K562 (cell line): ENCODE measurements at places on chromosomes 3 and 15. TPM values are rescaled to one million over a fixed set of nuclear protein-coding genes. Genes with fewer than 3 reads are reported as not detected.

GP5 gene
- total RNA-seq = 0.09 TPM in 1 of 2 replicates, not detected in the other

DNA sequence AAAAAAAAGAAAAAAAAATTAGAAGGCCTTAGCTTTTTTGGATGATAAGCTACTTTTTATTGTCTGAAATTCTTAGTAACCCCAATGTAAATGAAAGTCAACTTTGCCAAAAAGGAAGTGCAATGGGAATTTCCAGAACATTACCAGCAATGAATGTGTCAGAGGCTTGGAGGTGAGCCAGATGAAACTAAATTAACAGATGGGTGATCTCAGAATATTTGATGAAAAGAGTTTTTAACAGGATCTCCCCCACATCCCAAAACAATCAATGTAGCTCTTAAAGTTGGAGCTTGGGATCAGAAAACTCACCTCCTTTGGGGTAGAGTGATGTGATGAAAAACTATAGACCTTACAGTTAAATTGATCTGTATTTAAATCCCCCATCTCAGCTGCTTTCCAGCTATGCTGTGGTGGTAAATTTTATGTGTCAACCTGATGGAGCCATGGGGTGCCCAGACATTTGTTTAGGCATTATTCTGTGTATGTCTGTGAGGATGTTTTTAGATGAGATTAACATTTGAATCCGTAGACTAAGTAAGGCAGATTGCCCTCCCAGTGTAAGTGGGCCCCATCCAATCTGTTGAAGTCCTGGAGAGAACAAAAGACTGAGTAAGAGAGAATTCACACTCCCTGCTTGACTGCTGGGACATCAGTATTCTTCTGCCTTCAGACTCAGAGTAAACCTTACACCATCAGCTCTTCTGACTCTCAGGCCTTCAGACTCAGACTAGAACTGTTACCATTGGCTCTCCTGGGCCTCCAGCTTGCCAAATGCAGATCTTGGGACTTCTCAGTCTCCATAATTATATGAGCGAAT lies 84.3 kb upstream of the TNFSF10 start:
- DNase-seq = no peak

GRCh38 chr15:85690561-85691231 lies 104.0 kb downstream of the KLHL25 start:
- DNase-seq = no peak

GRCh38 chr15:50256188-50257041 lies 9.1 kb downstream of the HDC start:
- DNase-seq = no peak

DNA sequence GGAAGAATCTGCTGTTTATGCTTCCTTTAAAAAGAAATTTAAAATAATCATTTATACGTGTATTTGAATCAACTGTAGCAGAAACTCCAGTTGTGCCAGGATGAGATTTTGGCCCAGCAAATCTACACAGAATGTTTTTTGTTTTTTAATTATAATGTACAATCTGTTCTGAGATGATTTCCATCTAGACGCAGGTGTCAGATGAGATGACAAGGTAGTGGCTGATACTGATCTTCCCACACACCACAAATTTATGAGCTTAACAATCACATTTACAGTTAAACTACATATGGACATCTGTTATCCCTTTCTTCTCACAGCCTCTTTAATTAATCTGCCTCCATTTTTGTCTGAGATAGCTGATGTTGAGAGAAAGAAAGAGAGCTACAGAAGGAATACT lies 23.6 kb downstream of the DCLK3 start:
- DNase-seq = no peak

- DNase-seq = no peak
These were observed 519.3 kb upstream of the ARPP21 start for GRCh38 chr3:35120026-35120425.

GRCh38 chr15:34124651-34125050 lies 22.8 kb downstream of the PGBD4 start:
- DNase-seq = no peak

DNA sequence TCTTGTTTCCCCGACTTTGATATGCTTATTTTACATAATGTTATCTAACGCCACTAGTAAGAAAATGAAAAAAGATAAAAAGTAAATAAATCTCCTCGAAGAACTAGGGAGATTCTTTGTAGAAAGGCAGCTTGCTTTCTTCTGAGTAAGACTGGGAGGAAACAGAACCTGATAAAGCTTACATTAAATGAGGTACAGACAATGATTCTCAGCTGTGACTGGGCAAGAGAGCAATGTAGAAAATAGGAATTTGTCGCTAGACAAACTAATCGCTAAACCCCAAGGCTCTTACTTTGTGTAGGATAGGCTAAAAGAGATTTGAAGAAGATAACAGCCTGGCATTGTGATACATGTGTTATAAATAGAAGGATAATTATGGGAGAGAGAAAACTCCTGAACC lies 919.0 kb upstream of the ALCAM start:
- DNase-seq = no peak

- DNase-seq = no peak
These were observed 352.9 kb downstream of the PTPRG start for GRCh38 chr3:61914276-61914675.

- DNase-seq = no peak
These were observed 289.3 kb upstream of the RORA start for GRCh38 chr15:61518191-61518950.

TM6SF1 gene
- 2.7 and 4.1 TPM in 2 replicates for total RNA-seq

GRCh38 chr3:111326144-111326995 lies 215.6 kb upstream of the CD96 start:
- DNase-seq = no peak

UBAP1L gene
- 0.71 and 1.0 TPM in 2 replicates for total RNA-seq

DNA sequence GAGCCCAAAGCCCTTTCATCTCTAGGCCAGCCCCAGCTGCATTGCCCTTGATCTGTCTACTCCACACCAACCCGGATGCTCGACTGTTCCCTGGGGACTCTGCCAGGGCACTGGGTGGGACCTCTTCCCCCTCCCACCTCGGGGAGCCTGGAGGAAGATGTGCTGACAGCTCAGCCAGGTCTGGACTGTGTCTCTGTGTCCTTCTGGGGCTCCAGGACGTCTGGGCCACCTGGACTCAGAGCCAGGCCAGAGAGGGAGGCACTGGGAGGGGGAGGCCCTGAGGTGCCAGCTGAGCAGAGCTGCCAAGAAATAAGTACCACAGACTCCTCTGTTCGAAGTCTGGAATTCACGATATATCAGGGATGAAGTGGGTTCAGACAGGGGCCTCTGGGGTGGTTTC lies 5.8 kb upstream of the HCN4 start:
- no peak for DNase-seq

GRCh38 chr15:64695561-64695992 lies 79.8 kb downstream of the RBPMS2 start:
- DNase-seq = peak; percentile 75

DNA sequence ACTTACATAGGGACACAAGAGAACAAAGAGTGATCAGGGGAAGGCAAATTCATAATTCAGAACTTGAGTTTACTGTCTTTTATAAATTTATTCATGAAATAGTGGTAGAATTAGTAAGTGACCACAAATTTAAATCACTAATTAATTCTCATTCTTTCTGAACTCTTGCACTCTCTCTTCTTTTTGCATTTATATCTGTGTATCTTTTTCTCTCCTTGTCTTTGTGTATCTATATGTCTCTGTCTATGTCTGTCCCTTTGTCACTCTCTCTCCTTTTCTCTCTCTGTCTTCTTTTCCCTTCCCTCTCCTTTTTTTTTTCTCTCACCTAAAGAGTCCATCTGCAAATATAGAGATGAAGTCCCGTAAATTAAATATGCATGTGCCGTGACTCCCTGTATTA lies 31.5 kb downstream of the RBMS3 start:
- no peak for DNase-seq

- DNase-seq = no peak
These were observed 2.0 kb downstream of the GP5 start for GRCh38 chr3:194396859-194397756.

ANAPC13 gene
- total RNA-seq = 49.2 and 53.0 TPM in 2 replicates

- no peak for DNase-seq
These were observed 1081.1 kb upstream of the EPHA6 start for GRCh38 chr3:95733336-95733735.

GRCh38 chr15:35479423-35479822 lies 66.5 kb downstream of the DPH6 start:
- no peak for DNase-seq

GRCh38 chr3:99960941-99961340 lies 143.3 kb downstream of the CMSS1 start:
- DNase-seq = no peak

LRRC31 gene
- not detected in 2 replicates for total RNA-seq

DNA sequence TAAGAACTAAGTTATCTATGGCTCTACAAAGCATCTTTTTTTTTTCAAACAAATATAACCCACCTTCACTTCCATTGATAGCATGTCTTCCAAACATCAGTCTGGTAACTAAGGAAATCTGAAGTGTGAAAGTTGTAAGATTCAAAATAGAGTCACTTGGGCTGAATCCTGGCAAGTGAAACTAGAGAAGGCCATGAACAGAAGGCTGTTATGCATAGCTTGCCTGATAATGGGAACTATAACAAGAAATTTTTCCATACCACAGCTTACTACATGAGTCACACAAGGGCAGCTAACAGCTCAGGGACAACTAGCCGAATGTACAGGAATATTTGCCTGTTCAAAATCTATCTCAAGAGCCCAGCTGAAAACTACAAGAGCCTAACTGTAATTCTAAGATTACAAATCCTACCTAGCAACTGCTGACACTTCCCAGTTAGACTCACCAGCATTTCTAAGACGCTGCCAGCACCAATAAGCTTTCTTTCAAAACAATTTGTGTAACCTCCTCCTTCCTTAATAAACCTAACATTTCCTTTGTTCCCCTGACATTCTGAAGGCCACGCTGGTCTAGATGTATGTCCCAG lies 1066.5 kb downstream of the PLOD2 start:
- no peak for DNase-seq

CYP8B1 gene
- total RNA-seq = 0.04 and 0.13 TPM in 2 replicates

GRCh38 chr3:128537091-128537703 lies 44.2 kb upstream of the GATA2 start:
- no peak for DNase-seq

DNA sequence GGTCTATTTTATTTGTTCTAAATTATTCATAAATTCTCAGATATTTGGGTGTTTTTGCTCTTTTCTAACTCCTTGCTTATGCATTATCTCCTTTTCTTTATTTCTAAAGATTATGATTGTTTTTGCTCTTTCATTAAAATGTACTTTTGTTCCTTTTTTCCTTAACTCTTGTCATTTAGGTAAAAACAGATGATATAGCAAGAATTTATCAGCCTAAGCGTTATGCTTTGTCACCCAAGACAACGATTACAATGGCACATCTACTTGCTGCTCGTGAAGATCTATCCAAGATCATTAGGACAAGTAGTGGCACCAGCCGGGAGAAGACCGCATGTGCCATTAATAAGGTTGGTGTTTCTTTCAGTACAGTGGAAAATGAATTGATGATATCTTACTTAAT lies 27.2 kb downstream of the FAM98B start:
- DNase-seq = no peak

GRCh38 chr3:115464036-115464435 lies 159.3 kb upstream of the GAP43 start:
- DNase-seq = no peak

DNA sequence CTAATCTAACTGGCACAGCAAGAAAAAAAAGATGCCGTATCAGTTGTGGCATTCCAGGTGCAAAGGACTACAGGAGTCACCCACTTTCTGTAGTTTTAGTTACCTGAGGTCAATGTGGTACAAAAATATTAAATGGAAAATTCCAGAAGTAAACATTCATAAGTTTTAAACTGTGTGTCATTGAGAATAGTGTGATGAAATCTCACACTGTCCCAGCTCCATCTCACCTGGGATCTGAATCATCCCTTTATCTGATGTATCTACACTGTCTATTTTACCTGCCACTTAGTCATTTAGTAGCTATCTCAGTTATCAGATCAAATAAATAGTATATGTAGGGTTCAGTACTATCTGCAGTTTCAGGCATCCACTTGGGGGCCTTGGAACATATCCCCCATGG lies 26.7 kb downstream of the GBE1 start:
- DNase-seq = no peak

RSL24D1 gene
- 175 TPM in 2 replicates for total RNA-seq

LZTFL1 gene
- 15.3 TPM in 2 replicates for total RNA-seq

ASB14 gene
- not detected in 2 replicates for total RNA-seq

- DNase-seq = no peak
These were observed 70.9 kb downstream of the IGSF11 start for GRCh38 chr3:118963711-118964110.

ITIH4 gene
- 0.62 and 0.96 TPM in 2 replicates for total RNA-seq

GRCh38 chr3:193744048-193744821 lies 151.2 kb downstream of the OPA1 start:
- DNase-seq = peak; percentile 35

DNA sequence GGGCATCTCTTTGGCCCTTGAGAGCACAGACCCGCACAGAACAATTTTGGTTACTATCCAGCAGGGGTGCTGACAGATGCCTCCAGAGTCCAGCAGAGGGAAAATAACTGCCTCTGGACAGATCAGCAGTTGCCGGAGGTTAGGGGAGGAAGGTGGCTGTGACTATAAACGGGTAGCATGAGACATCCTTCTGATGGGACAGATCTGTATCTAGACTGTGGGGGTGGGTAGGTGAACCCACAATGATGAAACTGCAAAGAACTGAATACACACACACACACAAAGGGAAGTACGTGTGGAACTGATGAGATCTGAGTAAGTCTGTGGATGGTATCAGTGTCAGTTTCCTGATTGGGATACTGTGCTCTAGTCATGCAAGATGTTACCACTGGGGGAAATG lies 21.2 kb downstream of the ADAMTS7 start:
- no peak for DNase-seq

GRCh38 chr3:61250784-61251173 lies 473 bp downstream of the FHIT start:
- DNase-seq = peak; percentile 11

DNA sequence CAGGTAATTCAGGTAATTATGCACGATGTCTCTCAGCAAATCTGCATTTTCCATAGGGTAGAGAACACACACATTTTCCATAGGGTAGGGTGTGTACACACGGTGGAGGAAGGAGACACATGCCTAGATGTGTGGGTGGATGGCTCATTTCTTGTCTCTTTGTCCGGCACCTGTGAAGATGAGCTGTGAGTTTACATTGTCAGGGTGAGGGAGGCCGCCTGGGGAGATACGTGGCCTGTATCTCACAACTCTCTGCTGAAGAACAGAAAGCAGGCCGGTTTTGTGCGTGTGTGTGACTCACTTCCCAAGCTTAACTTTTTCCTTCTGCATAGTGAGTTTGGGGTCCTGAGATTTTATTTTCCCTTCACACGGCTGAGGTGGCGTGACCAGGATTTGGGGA lies 60.3 kb downstream of the SLC6A6 start:
- no peak for DNase-seq

- no peak for DNase-seq
These were observed 20.7 kb upstream of the CAV3 start for GRCh38 chr3:8712908-8713255.
